Iris pigment epithelial cell (primary cell): ENCODE measurements at places on chromosomes 5 and 9.

- no peak for DNase-seq
Observed at GRCh38 chr5:107655831-107656230, 14.9 kb downstream of the EFNA5 start.

DNA sequence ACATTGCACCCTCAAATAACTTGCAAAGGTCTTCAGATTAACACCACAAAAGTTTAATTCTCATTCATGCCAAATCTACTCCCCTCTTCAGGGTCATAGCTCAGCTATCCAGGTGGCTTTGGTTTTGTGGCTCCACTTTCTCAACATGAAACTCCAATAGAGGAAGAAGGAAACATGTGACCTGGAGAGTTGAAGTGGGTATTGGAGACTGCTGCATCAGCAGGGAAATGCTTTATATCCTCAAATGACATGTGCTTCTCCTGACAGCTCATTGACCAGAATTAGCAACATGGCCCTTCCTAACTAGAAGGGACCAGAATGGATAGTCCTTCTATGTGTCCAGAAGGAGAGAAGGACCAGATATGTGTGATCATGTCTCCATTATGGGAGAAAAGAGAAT is 73.6 kb downstream of the TLR4 start:
- no peak for DNase-seq

GRCh38 chr5:79235261-79235633 is 684 bp upstream of the JMY start:
- DNase-seq: peak; percentile 55

DNA sequence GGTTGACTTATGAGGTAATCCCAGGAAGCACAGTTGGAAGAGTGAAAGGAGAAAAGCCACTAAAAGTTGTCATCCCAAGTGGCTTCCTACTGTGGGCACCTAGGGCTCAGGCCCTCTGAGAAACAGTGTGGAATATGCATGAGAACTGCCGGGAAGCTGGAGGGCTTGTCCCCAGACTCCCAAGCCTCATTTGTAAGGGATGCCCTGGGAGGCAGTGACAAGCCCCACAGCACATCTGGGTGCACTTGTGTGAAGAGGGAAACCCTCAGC is 64.5 kb downstream of the SFXN1 start:
- no peak for DNase-seq

GRCh38 chr9:68515326-68516017 is 25.2 kb downstream of the TMEM252 start:
- DNase-seq: peak; percentile 85

GRCh38 chr5:102753889-102754766 is 977 bp upstream of the PAM start:
- no peak for DNase-seq

DNA sequence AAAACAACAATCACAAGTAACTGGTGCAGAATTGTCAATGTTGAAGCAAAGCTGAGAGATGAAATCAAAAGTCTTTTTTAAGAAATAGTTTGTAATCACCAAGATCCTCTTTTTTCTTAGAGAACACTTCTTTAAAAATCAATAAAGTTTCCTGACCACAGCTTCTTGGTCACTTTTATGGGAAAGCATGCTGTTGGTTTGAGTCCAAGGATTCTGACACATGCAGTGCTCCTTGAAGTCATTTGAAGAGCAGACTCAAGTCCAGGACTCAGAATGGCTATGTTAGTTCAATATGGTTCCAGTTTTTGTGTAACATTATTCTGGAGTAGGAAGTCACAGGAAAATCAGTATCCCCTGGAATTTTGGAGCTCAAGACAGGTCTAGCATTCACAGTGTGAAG is 480.6 kb downstream of the NR2F1-AS1 start:
- peak; percentile 69 for DNase-seq

- DNase-seq: peak; percentile 54
Observed at GRCh38 chr5:128539038-128539429, 989 bp upstream of the FBN2 start.

GRCh38 chr5:54514841-54515432 is 2.6 kb upstream of the SNX18 start:
- peak; percentile 84 for DNase-seq

- DNase-seq: no peak
Observed at GRCh38 chr9:6894135-6894534, 136.4 kb downstream of the KDM4C start.

- no peak for DNase-seq
Observed at GRCh38 chr5:79844571-79844970, 146.5 kb downstream of the MTX3 start.

DNA sequence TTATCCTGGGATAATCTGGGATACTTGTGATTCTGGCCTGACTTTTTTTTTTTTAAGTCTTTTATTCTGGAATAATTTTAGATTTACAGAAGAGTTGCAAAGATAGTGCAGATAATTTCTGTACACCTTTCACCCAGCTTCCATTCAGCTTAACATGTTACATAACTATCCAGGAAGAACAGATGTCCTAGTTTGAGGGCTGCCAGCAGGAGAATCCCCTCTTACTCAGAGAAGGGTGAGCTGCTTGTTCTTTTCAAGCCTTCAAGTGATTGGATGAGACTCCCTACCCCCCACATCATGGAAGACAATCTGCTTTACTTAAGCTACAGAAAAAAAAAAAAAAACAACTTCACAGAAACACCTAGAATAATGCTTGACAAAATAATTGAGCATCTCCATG is 254.2 kb downstream of the TRIM32 start:
- DNase-seq: no peak

DNA sequence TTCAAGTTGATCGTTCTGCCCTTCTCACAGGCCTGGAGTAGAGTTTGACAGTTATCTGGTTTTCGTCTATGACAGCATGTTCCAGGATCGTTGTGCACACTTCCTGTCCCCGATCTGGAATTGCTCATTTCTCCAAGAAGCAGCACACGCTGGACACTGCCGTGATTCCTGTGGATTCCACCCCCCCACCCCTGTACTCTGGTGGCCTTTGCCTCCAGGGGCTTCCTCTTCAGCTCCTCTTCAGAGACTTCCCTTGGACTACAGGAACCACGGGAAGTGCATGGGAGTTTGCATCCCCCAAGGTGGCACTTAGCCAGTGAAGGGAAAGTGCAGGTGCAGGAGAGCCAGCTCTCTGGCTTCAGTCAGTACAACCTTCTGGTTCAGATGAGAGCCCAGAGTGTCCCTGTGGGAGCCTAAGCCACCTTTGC is 160.7 kb downstream of the CACNA1B start:
- DNase-seq: no peak

- no peak for DNase-seq
Observed at GRCh38 chr9:35774907-35775635, 16.3 kb upstream of the NPR2 start.

GRCh38 chr9:35962126-35962906 is 4.4 kb upstream of the OR2S2 start:
- DNase-seq: peak; percentile 45

DNA sequence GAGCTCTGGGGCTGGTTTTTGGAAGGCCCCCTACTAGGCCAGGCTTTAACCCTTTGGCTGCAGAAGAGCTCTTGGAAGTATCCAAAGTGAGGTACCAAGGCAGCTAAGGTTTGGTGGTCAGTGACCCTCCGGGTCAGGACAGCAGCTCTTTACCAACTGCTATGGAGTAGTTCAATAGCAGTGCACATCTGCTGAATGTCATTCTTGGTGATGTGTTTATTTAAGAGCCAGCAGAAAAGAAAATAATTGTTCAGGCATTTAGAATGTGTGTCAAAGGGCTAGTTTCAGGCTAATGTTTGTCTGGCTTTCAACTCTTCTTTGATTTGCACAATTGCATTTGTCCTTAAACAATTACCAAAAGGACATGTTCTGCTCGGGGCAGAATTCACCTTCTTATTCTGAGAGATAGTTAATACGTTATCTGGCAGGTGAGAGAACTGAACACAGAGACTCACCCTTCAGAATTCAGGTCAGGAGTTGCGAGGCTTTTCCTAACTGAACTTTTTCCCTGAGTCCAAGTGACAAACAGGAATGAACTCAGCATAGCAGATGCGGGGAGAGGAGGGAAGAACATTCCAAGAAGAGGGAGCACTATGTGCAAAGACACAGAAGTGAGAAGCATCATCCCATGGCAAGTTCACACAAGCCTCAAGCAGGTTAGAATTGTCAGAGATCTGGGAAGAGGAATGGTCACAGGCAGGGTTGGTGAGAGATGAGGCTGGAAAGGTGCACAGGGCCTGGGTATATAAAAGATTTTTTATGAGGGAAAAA is 556.7 kb upstream of the TLE4 start:
- peak; percentile 14 for DNase-seq

- peak; percentile 29 for DNase-seq
Observed at GRCh38 chr9:99931155-99931840, 24.8 kb downstream of the STX17 start.
